ENCODE measurements at places on chromosomes 6 and 20. TPM values are rescaled to one million over a fixed set of nuclear protein-coding genes. Genes with fewer than 3 reads are reported as not detected.
A peak's percentile ranks its signal among the peaks of the same experiment; 100 is the strongest.

GRCh38 chr20:53664121-53664520 is 70.5 kb upstream of the ZNF217 start:
- DNase-seq: no peak

GRCh38 chr20:51034476-51034875 is 11.6 kb upstream of the KCNG1 start:
- DNase-seq: no peak

Gene SNAP25
- 12.5 TPM for total RNA-seq

Gene BIRC7
- not detected for total RNA-seq

- no peak for DNase-seq
Measured at GRCh38 chr6:16045238-16045637, 83.6 kb upstream of the MYLIP start.

DNA sequence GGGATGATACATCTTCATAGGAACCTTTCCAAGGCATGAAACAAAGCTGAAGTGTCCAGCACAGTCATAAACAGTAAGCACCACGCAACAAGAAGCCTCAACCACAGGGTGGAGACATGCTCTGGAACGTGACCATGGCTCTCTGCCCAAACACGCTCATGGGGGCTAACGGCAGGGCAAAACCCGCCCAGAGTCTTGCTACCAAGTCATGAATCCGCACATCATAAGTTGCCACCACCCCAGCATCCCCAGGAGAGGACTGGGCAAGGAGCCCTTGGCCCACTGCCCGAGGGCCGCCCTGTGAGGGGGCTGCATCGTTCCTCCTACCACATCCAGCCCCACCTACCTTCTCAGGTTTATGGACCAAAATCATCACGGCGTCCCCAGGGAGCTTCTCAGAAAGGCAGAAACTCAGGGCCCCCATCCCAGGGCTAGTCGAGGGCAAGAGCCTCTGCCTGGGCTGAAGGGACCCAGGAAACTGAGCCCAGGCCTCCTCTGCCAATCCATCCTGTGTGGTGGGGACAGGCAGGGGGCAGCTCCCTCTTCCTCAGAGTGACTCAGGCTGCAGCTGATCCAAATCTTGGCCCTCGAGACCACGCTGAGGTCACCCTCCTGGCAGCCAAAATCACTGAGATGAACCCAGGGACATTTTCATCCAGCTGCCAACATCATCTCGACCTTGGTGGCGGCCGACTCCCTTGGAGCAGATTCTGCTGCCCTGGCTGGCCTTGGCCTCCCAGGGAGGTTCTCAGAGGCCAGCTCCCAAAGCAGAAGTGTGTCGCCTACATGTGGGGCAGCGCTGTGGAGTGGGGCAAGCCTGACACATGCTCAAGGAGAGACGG is 42.6 kb downstream of the BMP7 start:
- no peak for DNase-seq

DNA sequence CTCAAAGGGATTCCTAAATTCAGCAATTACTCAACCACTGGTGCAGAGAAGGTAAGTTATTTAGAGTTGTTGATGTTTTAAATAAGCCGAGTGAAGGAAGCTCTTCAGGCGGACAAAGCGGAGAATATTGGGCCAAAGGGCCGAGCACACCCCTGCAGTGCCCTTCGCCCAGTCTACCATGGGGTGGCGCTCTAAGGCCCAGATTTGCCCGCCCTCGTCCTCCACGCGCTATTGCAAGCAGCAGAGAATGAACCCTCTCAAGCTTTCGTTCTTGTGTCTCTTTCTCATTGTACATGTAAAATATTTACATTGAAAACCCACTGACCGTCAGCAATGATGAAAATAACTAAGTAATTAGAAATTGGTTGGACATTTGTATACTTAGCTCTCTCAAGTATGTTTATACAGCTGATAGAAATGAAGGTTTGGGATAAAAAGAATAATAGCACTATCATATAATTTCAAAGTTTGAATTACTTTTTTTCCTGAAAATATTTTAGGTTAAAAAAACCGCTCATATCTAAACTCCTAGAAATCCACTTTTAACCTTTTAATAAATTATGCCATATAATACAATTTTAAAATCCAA is 195.0 kb upstream of the CEP162 start:
- DNase-seq: peak; percentile 77

Gene LPA
- total RNA-seq: 0.31 TPM

GRCh38 chr6:6002848-6003620 is 3.7 kb downstream of the NRN1 start:
- no peak for DNase-seq

Gene LAMP5
- total RNA-seq: 3.3 TPM

Gene TINAG
- not detected for total RNA-seq

DNA sequence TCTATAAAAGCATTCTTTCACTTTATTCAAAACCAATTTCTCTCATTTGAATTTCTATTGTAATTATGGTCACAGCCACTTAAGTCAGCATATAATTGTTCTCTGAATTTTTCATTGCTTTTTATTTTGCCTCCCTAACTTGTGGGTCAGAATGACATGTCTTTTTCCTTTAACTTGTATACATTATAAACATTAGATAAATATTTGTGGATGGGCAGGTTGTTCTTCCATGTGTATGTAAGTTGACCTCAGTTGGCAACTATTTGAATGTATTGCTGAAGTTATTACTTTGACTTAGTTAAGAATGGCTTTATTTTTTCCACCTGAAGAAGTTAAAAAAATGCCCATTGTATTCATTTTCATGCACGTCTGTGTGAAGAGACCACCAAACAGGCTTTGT is 83.0 kb upstream of the MAP3K7 start:
- DNase-seq: no peak

GRCh38 chr20:708956-709355 is 33.4 kb upstream of the SCRT2 start:
- no peak for DNase-seq

GRCh38 chr6:104332364-104332763 is 527.4 kb downstream of the HACE1 start:
- no peak for DNase-seq

DNA sequence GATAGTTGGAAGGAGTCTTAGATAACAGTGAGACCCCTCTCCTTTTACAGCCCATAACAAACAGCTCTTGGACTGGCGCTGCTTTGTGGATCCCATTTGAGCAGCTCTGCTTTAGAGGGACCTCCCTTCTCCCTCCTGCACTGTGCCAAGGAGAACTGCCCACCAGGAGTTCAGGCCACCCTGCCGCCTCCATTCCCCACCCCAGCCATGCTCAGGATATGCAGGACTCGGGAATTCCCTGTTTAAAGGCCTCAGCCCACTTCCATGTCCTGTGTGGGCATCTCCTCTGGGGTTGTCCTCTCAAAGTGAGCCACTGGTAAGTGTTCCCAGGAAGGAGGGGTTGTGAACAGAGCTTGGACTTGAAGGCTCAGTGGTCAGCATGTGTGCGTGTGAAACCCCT is 312.6 kb upstream of the RNF24 start:
- no peak for DNase-seq

- DNase-seq: no peak
Measured at GRCh38 chr6:34200340-34200971, 36.2 kb upstream of the HMGA1 start.

Gene CAPN11
- not detected for total RNA-seq

Gene ADGRB3
- total RNA-seq: 2.0 TPM

DNA sequence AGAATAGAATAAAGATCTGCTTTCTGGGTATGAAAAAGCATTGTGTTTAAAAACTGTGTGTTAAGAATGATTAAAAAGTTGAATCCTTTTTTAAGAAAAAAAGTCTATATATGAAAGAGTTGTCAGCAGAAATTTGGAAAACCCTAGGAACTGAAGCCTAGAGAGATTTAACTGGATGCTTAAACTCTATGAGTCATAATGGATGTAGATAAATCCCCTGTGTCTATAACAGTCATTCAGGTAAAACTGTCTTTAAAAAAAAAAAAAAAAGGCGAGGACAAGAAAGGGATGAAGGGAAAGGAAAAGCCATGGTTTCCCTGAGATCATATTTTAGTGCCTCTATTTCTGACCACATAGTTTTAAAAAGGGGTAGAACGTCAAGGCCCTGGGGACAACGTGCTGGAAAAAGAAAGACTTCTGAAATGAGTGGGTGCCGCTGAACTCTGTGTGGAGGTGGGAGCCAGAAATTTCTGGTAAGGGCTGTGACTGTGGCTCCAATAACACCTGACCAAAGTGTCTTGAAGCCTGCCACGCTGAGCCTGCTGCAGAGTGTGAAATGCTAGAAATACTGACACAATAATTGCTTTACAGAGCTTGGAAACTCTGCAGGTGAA is 302.6 kb upstream of the ARID1B start:
- no peak for DNase-seq

GRCh38 chr6:110063594-110064263 is 85.6 kb downstream of the GPR6 start:
- no peak for DNase-seq

DNA sequence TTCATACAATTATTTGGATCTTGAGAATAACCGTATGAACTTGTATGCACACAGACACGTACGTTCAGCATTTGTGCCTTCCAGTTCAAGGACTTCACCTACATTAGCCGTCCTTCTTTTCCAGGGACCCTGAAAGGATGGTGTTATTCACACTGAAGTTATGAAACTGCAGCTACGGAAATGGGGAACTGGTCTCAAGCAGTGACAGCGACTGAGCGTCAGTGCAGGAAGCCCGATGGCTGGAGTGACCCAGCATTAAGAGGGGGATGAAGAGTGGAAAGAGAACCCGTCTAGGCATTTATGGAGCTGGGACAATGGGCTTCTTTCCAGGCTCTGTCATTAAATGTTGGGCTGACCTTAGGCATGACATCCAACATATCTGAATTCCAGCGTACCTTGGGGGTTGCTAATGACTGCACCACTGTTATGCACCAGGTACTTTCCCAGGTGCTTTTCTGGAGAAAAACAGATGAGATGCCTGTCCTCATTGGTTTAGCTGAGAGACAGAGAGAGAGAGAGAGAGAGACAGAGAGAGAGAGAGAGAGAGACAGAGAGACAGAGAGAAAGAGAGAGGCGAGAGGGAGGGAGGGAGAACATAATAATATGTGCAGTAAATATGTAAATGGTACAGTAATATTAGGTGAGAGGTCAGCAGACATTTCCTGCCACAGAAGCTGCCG is 204.7 kb upstream of the EXOC2 start:
- no peak for DNase-seq

GRCh38 chr6:10526156-10526555 is 5.0 kb downstream of the GCNT2 start:
- no peak for DNase-seq

- peak; percentile 84 for DNase-seq
Measured at GRCh38 chr20:2005831-2006426, 12.1 kb upstream of the PDYN start.

- no peak for DNase-seq
Measured at GRCh38 chr6:138590796-138591709, 91.8 kb upstream of the NHSL1 start.

- DNase-seq: no peak
Measured at GRCh38 chr6:107561306-107561705, 71.4 kb downstream of the SOBP start.

DNA sequence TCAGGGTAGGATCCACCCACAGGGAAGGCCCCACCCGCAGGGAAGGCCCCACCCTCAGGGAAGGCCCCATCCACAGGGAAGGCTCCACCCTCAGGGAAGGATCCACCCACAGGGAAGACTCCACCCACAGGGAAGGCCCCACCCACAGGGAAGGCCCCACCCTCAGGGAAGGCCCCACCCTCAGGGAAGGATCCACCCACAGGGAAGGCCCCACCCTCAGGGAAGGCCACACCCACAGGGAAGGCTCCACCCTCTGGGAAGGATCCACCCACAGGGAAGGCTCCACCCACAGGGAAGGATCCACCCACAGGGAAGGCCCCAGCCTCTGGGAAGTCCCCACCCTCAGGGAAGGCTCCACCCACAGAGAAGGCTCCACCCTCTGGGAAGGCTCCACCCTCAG is 40.5 kb downstream of the KCNQ2 start:
- no peak for DNase-seq

Gene SLC25A27
- 18.1 TPM for total RNA-seq

Gene OGFRL1
- total RNA-seq: 6.0 TPM

Gene CNR1
- total RNA-seq: 3.5 TPM

Gene IMPG1
- total RNA-seq: not detected

DNA sequence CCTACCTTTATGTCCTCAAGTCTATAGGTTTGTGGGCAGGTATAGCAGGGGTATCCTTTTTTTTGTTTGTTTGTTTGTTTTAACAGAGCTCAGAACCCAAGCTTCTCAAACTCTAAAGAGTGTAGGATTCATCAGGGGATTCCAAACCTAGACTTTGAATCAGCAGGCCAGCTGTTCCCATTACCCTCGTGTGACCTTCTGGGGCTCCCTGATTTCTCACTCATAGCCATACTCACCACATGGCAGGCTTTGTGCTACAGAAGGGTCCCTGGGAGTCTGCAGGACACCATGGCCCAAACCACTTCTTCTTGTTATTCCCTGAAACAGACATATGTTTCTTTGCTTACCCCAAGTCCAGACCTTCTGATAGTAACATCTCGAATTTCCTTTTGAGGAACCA is 350.8 kb upstream of the TSHZ2 start:
- no peak for DNase-seq

DNA sequence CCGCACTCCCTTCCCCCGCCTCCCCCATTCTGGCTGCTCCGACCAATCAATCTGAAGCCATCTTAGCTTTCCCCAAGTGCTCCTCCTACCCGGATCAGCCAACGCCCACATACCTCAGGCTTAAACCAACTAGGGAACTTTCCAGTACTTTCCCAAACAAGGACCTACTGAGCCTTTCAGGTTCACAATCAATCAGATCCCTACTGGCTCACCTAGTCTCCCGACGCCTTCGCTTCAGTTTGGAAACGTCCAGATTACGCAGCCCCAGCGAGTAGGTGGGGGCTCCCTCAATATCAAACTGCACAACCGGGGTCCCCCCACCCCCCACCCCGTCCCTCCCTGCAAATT is 432 bp downstream of the HSPA1L start:
- no peak for DNase-seq

Gene PHACTR3
- 2.1 TPM for total RNA-seq

Gene SMOC2
- 4.2 TPM for total RNA-seq

Gene HCK
- not detected for total RNA-seq

DNA sequence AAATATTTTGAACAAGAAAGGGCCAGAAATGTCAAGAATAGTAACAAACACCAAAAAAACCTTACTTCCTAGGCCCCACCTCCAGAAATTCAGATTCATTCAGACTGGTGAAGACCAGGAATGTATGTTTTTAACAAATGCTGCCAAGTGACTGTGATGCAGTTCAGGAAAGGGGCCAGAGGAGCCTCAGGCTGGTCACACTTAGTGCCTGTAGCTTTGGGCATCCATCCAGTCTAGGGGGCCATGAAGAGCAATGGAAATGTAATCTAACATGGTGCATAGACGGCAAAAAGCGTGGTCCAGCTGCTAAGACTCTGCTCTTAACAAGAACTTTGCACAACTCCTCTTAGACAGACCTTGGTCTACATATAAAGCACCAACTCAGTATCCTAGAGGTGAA is 7.1 kb downstream of the GJA1 start:
- no peak for DNase-seq

Gene CD93
- 0.05 TPM for total RNA-seq

Gene TULP1
- total RNA-seq: not detected

- DNase-seq: no peak
Measured at GRCh38 chr20:50219600-50219999, 29.0 kb downstream of the CEBPB start.

- DNase-seq: no peak
Measured at GRCh38 chr6:57302477-57302876, 15.0 kb upstream of the PRIM2 start.

- no peak for DNase-seq
Measured at GRCh38 chr6:132270726-132271402, 130.4 kb downstream of the MOXD1 start.

- no peak for DNase-seq
Measured at GRCh38 chr20:4601630-4602296, 119.9 kb upstream of the PRND start.

- DNase-seq: no peak
Measured at GRCh38 chr6:106155219-106155830, 69.2 kb downstream of the PRDM1 start.

Gene NOX3
- total RNA-seq: not detected

GRCh38 chr20:38515631-38516030 is 43.0 kb downstream of the RALGAPB start:
- DNase-seq: no peak

Measured in type B pancreatic cell (in vitro differentiated cells).